ENCODE measurements at places on chromosomes 5 and 9.

- no peak for DNase-seq
These were observed 14.5 kb downstream of the CATSPER3 start for GRCh38 chr5:134982230-134982629.

DNA sequence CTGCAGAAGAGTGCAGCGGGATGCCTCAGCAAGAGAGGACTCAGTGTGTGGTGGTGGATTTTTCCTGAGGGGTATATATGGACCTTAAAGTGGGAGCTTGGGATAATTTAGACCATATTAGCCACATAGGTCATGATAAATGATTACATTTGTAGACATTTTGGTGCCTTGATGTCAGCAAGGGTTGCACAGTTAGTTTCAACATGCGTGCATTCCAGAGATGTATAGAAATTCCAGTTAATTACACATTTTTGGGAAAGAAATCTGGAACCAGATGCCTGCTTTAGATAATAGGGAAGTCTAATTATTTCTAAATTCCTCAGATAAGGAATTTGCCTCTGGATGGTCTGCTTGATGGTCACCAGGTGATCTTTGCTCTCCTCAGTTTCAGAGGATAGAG, 440.6 kb upstream of the PAPPA start:
- no peak for DNase-seq

DNA sequence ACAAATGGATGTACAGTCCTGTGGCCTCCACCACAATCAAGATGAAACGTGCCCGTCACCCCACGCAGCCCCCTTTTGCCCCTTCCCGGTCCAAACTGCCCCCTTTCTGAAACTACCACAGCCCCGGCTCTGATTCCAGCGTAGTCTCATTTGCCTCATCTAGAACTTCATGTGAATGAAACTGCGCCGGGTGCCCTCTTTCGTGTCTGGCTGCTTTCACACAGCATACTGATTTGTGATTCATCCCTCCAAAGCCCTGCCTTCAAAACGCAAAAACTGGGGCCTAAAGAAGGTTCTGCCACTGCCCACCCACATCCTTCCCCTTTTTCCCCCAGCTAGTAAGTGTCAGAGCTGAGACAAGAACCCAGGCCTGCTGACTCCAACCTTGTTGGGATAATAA, 31.5 kb upstream of the NCS1 start:
- DNase-seq: no peak

DNA sequence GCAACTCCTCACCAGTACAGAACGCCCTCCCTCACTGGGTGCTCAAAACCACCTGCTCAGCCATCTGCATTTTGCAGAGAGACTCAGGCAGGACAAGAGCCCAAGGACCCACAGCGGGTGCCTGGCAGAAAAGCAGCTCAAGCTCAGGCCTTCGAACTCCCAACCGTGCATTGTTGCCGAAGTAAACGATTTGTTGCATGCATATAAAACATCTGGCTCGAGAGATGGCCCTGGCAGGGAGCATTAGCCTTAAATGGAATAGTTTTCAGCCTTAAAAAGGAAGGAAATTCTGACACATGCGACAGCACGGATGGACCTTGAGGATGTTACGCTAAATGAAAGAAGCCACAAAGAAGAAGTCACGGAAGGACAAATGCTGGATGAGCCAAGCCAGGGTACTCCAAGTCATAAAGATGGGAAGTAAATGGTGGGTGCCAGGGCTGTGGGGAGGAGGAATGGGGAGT, 160.4 kb upstream of the PHYKPL start:
- no peak for DNase-seq

Measured in muscle of arm (tissue), 14 donors.